ENCODE measurements at places on chromosomes 6 and 20. TPM values are rescaled to one million over a fixed set of nuclear protein-coding genes. Genes with fewer than 3 reads are reported as not detected.

The ATP9A gene
- total RNA-seq = 49.3 TPM

The PKIB gene
- total RNA-seq = 1.1 TPM

The MAPK14 gene
- 70.9 TPM for total RNA-seq

The TAF11 gene
- total RNA-seq = 20.9 TPM

The CYP39A1 gene
- 12.5 TPM for total RNA-seq

The ENPP3 gene
- not detected for total RNA-seq

The PSORS1C2 gene
- total RNA-seq = not detected

- ATAC-seq = no peak
These were observed 729.6 kb upstream of the GJE1 start for GRCh38 chr6:141403103-141403502.

GRCh38 chr20:51802170-51802751 is at the start of gene SALL4:
Gene SALL4, minus strand, starts transcription at chr20:51802521. Its CDS starts 113 bp downstream, at chr20:51802408.
- no peak for ATAC-seq

GRCh38 chr6:37809197-37809543 is 10.4 kb upstream of the ZFAND3 start:
- no peak for ATAC-seq

DNA sequence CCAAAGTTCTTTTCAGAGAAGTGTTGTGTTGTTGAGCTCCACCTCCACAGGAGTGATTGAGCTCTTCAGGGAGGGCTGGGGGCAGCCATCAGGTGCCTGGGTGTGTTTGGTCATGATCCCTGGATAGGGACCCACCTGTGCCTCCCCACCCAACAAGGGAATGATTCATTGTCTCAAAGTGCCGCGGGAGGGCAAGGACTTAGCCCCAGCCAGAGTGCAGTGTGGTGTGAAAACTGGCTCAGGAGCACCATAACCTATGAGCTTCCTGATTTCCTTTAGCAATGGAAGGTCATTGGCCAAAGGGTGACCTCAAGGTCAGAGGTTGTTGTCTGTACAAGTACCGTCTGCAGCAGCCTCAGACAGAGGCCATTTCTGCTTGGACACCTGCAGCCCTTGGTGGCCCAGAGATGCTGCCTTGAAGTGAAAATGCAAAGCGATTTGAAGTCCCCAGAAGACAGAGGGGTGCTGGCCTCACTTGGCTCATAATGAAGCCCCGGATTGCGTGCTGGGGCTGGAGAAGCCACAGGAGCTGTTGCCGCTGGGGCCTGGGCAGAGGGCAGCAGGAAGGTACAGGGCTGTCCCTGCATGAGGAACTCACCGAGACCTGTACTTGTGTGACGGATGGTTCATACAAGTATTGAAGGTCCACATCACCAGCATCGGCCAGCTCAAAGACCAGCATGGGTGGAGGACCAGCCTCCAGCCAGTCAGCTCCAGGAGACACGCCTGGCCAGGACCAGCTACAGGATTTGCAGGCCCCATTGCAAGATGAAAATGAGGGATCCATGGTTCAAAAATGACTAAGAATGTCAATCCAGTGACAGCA is 100.6 kb upstream of the DUSP22 start:
- no peak for ATAC-seq

- ATAC-seq = no peak
These were observed 3.1 kb downstream of the MAN1A1 start for GRCh38 chr6:119346450-119346849.

DNA sequence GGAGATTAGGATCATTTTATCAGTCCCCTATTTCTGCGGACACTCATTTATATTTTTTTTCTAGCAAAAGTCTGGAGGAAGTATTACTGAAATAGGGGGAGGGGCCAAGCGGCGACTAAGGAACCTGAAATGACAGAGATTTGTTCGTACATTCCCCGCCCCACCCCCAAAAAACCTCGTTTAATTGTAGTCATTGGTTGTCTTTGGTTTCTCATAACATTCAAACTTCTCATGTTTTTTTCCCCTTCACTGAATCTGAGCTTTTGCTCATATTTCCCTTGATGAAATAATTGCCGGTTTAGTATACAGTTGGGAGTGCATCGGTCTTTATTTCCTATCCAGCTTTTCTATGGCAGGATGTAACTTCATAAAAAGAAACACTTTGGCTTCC is 768 bp upstream of the FYN start:
- ATAC-seq = no peak

DNA sequence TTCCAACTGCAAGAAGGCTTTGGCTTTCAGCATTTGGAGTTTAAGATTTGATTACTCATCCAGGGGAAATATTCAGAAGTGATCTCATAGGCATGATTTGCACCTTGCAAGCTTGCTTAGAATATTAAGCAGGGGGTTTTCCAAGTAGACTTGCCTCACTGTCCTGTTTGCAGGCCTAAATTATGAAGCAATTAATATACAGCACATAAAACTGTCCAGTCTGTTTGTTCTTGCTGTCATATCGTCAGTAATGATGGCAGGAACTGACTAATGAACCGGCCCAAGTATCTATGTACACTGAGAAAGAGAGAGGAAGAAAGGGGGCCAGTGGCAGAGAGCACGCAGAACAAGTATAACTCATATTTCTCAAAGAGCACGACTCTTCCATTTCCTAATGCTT is 212.5 kb upstream of the SUPT3H start:
- ATAC-seq = no peak

- no peak for ATAC-seq
These were observed 284.3 kb upstream of the KHDRBS2 start for GRCh38 chr6:62570372-62570771.

DNA sequence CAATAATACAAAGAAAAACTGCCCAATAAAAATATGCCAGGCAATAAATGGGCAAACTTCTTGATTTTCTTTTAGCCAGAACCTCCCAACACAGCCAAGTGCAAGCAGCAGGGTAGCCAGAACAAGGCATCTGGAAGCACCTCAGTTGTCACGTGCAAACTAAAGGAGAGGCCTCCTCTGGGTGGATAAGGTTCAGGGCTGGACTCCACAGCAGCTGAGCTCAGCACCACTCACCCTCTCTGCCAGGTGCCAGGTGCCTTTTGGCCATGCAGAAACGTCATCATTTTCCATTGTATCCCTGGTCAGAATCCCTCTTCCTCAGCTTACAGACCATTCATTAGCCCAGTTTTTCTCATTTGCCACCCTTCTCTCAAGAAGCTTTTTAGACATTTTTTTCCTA is 52.7 kb downstream of the SOD2 start:
- ATAC-seq = no peak

- ATAC-seq = peak; percentile 30
These were observed 3.3 kb downstream of the MAPRE1 start for GRCh38 chr20:32823078-32823477.

DNA sequence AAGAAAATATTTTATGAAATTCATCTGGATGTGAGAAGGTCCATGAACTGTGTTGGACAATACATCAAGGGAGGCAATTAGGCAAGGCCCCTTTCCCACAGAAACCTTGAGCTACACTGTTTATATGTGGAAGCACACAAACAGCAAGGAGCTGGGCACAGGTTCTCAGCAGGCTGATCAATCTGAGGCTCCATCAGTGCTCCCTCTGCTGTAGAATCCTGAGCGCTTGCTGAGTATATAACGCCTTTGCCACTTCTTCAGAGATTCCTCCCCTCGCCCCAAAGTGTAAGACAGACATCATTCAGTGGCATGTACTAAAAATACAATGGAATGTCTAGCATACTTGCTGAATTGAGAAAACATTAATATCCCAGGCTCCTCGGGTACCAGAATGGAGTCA is 146.9 kb downstream of the PRKN start:
- ATAC-seq = no peak

DNA sequence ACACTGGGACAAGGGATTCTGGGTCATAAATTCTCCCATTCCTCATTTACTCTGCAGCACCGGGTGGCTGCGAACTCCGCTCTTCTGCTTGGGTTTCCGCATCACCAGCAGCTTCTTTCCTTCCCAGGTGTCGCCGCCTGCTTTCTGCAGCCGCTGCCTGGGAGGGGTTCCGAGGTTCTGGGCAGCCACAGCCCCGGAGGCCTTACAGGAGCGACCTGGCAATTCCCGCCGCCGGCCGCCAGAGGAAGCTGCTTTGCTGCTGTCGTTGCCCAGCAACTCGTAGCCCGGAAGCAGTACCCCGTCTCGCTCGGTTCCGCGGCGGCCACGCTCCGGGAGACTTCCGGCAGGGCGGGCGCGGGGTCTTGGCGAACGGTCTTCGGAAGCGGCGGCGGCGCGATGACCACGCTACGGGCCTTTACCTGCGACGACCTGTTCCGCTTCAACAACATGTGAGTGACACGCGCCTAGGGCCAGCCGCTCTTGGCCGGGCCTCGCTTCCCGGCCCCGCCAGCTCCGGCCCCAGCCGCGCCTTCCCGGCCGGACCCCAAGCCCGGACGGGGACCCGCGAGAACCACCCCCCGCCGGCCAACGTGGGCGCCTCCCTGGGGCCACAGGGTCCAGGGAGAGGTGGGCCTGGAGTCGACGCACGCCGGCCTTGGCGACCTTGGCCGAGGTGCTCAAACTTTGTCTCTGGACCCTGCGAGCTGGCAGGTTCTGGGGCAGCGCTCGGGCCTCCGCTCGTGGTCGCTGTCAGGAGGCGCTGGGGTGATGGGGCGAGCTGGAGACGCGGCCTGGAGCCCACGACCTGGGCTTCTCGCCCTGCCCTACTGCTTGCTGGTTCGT is at the start of gene NAA20:
NAA20 (plus strand) TSS at position 362 of the 843 bp plus-strand sequence; CDS start at position 397, 35 bp downstream.
- peak; percentile 99 for ATAC-seq

GRCh38 chr6:33768644-33769120 is 20.2 kb downstream of the LEMD2 start:
- no peak for ATAC-seq
